ENCODE measurements at places on chromosomes 6 and 20.

- DNase-seq: no peak
Measured at GRCh38 chr6:155406801-155407200, 48.8 kb downstream of the NOX3 start.

- DNase-seq: no peak
Measured at GRCh38 chr20:53678990-53679596, 85.5 kb upstream of the ZNF217 start.

GRCh38 chr6:43254138-43254817, 11.0 kb downstream of the TTBK1 start:
- no peak for DNase-seq

DNA sequence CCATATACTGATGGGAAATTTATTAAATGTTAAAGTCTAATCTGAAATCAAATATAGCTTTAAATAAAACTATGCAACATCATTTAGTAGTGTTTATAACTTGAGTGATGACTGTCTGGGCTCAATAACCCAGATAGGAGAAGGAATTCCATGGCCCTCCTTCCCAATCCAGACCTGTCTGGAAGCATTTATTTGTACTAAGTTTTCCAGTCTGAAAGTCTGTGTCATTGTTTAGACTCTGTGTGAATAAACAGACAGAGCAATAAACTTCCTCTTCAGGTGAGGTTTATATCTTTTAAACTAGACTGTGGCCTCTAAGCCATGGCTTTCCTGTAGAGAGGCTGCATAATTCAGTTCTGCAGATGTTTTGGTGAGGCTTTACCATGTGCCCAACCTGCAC, 176.4 kb downstream of the SOX4 start:
- no peak for DNase-seq

DNA sequence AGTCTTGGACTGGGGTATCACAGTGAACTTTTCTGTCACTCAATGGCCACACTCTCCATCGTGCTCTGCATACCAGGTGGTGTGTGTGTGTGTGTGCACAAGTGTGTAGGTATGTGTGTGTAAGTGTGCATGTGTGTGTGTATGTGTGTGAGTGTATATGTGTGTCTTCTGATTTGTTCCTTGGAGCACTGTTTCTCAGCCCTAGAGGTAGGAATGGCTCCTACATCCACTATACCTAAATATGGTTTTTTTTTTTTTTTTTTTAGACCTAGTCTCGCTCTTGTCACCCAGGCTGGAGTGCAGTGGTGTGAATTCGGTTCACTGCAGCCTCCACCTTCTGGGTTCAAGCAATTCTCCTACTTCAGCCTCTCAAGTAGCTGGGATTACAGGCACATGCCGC, 236.6 kb downstream of the PHF3 start:
- DNase-seq: no peak

DNA sequence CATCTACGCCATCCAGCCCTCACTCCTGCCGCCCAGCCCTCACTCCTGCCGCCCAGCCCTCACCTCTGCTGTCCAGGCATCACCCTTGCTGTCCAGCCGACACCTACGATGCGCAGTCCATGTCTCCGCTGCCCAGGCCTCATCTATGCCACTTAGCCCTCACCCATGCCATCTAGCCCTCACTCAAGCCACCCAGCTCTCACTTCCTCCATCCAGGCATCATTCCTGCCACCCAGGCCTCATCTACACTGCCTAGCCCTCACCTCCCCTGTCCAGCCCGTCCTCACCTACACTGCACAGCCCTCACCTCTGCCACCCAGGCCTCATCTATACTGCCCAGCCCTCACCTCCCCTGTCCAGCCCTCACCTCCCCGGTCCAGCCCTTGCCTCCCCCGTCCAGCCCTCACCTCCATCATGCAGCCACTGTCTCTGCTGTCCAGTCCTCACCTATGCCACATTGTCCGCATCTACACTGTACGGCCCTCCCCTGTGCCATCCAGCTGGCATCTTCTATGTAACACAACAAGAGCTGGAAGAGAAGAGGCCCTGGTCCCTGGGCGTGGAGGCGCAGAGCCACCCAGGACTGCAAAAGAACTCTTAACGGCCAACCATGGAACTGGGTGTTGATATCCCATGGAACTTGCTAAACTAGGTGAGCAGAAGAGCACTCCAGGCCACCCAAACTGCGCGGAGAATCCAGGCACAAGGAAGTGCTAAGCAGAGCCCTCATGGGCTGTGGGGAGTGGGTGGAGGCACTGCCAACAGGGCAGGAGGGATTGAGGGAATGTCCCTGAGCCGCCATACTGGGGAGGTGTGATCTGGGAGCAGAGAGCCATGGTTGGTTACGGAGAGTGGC, 31.0 kb downstream of the RNASET2 start:
- DNase-seq: no peak

DNA sequence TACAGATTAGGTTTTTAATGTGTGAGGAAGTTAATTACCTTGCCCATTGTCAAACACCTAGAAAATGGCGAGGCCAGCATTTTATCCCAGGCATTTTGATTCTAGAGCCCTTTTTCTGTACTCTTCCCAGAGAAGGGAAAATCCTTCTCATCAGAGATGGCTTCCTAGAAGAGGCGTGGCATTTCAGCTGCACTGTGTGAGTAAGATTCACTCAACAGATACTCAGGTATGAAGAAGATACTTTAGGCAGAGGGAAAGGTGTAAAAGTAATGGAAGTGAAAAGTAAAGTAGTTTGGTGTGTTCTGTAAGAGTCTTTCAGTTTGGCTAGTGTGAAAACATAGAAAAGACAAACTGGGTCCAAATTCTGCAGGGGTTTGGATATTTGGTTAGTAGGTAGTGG, 113.8 kb downstream of the MAP3K4 start:
- DNase-seq: no peak

DNA sequence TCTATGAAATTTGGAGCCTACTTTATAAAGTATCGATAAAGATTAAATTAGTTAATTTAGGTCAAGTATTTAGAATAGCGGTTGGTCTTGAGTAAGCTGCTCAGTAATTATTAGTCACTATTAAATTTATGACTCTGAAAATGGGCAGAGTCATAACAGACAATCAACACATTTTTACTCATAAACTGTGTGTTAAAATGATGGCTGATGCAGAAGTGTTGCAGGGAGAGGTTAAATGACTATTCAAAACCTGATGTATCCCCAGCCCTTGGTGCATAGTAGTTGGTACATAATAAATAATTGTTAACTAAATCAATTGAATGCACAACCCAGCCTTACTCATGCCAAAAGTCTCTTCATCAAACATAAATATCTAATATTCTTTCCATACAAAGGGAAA, 30.6 kb downstream of the HIVEP2 start:
- DNase-seq: no peak

- no peak for DNase-seq
Measured at GRCh38 chr6:144019929-144020328, 11.9 kb upstream of the PLAGL1 start.

DNA sequence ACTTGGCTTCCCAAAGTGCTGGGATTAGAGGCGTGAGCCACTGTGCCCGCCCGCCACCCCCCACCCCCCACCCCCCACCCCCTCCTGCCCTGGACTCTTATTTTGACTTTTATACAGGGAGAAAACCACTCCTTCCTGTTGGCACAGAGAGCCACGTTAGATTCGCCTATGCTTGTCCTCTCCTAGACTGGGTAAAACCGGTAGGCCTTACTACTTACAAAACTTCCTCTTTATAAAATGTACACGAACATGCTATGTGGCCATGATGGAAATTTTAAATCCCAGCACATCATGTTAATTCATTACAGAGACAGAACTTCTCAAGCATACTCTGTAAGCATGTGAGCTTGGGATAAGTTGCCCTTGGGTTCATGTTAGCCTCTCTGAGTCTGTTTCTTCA, 124.2 kb downstream of the SLC24A3 start:
- no peak for DNase-seq

GRCh38 chr20:58028123-58028522, 200.3 kb downstream of the ANKRD60 start:
- no peak for DNase-seq

DNA sequence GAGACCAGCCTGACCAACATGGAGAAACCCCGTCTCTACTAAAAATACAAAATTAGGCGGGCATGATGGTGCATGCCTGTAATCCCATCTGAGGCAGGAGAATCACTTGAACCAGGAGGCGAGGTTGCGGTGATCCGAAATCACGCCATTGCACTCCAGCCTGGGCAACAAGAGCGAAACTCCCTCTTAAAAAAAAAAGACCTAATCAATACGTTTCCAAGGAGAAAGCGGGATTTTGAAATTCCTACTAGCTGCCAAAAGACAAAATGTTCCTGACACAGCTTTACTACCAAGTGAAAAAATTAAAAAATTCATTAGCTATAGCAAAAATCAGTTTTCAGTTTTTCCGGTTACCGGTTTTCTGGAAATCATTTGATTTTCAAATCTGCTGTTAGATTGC, 129.3 kb downstream of the SCAF8 start:
- DNase-seq: no peak

GRCh38 chr20:26276554-26277210, 580.0 kb upstream of the ZNF337 start:
- DNase-seq: no peak

- peak; percentile 80 for DNase-seq
Measured at GRCh38 chr6:81753711-81754577, 1.5 kb upstream of the TENT5A start.

- DNase-seq: no peak
Measured at GRCh38 chr20:54174457-54175175, 830 bp upstream of the CYP24A1 start.

- DNase-seq: no peak
Measured at GRCh38 chr6:119119989-119120388, 41.5 kb upstream of the FAM184A start.

GRCh38 chr20:22232923-22233322, 351.4 kb downstream of the FOXA2 start:
- no peak for DNase-seq

DNA sequence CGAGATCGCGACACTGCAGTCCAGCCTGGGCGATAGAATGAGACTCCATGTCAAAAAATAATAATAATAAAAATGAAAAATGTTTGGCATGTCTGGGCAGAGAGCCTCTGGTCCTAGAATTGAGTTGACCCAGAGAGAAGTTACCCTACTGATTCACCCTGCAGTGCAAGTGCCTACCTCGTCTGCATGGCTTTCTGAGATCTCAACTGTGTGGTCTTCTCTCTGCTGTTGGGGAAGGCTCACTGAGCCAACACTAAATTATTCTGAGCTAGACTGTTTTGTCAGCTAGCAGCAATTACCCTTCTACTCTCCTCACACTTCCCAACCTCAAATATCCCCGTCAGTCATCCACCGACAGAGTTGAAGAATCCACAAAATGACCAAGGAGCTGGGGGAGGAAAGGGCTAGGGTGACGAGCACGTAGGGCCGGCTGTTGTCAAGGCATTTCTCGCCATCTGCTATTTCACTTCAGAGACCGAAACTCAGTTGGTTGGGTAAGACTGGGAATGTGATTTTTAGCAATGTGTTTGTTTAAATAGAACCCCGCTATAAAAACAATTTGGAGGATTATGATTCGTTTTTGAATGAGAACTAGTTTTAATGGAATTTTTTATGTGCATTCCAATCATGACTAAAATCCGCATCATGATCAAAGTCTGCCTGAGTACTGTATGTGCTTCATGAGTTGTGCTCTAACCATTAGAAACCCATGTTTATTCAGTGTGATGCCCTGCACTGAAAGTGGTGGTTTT, 9.4 kb downstream of the MAS1 start:
- no peak for DNase-seq

DNA sequence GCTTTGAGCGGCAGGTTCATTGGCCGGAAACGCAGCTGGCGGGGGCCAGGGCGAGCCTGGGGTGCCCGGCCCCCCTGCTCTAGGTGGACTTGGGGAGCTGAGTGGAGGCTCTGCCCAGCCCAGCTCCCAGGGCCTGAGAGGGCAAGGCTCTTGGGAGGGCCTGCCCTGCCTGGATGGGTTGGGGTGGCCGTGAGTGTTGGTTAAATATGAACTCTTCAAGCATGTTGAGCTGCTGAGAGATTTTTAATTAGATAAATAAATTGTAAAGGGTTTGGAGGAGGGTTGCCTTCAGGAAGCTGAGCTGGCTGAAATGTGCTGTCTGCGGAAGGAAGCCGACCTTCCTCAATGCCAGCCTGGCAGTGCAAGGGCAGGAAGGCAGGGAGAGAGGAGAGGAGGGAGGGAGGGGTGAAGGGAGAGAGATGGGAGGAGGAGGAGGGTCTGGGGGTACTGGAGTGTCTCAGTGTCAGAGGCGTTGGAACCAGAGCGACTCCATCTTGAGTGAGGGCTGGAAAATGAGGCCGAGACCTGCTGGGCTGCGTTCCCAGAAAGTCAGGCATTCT, 39.4 kb upstream of the PMEPA1 start:
- DNase-seq: no peak

DNA sequence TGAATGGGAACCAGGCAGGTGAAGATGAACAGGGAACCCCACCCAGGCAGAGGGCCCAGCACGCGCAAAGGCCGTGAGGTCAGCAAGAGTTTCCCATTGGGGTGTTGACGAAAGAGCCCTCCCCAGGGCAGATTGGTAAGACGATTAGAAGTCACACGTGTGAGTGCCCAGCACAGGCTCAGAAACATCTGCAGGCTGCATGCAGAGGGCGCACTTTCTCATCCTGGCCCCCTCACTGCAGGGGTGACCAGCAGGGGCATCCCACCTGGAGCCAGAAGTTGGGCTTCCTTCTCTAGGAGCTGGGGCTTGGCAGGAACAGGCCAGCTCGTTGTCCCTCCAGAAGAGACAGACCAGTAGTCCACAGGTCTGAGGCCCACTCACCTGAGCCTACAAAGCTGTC, 38.4 kb downstream of the VSTM2L start:
- DNase-seq: peak; percentile 30

GRCh38 chr6:55812509-55812908, 62.9 kb downstream of the BMP5 start:
- DNase-seq: no peak

- no peak for DNase-seq
Measured at GRCh38 chr6:91865889-91866288, 1279.0 kb upstream of the MAP3K7 start.

All from endothelial cell (in vitro differentiated cells).